Activated T-cell treated with anti-CD3 and anti-CD28 coated beads for 48 hours (primary cell): ENCODE measurements at places on chromosomes 4 and X.

DNA sequence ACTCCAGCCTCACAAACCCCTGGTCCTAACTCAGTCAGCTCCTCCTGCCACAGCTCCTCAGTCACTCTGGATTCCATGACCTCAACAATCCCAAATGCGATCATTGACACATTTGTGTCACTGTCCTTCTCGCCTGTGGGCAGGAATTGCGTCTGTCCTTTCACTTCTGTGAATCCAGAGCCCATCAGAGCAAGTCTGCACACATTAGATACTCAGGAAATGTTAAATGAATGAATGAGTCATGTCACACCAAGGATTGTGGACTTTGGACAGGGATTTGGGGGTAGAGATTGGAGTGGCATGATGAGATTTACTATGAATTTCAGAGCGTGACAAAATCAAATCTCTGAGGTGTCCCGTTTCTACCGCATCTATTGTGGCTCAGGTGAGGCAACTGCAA is 11.8 kb upstream of the CLDN24 start:
- DNase-seq: no peak

DNA sequence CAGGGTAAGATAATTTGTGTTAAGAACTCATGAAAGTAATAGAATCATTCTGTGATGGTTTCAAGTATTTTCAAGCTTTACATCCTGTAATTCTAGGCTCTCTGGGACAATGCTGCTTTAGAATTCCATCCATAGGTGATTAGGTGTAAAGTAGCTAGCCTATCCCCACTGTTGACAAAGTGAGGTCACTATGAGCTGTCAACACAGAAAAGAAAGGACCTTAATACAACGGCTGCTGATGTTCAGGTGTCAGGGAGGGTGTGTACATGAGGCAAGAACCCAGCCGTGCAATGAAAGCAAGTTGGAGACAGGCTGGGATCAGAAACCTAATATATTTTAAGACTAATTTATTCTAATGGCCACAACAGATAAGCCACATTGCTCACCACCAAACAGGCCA is 36.8 kb upstream of the SH3RF1 start:
- DNase-seq: no peak

DNA sequence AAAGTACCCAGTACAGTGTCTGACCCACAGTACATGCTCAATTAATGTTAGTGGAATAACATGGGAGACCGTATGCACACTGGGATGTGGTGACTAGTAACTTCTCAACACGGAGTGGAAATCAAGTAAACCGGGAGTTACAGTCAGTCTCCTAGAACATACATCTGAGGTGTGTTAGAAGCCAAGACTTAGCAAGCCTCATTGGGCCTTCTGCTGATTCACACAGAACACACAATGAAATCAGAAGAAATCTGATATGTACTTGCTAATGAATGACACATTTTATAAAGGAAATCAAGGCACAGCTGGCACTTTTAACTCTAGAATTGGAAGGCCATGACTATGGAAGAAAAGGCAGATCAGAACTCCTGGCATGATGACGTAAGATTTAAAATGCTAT is 13.0 kb downstream of the TRAPPC2 start:
- no peak for DNase-seq

- DNase-seq: no peak
Measured at GRCh38 chr4:15809466-15809865, 31.3 kb downstream of the CD38 start.

DNA sequence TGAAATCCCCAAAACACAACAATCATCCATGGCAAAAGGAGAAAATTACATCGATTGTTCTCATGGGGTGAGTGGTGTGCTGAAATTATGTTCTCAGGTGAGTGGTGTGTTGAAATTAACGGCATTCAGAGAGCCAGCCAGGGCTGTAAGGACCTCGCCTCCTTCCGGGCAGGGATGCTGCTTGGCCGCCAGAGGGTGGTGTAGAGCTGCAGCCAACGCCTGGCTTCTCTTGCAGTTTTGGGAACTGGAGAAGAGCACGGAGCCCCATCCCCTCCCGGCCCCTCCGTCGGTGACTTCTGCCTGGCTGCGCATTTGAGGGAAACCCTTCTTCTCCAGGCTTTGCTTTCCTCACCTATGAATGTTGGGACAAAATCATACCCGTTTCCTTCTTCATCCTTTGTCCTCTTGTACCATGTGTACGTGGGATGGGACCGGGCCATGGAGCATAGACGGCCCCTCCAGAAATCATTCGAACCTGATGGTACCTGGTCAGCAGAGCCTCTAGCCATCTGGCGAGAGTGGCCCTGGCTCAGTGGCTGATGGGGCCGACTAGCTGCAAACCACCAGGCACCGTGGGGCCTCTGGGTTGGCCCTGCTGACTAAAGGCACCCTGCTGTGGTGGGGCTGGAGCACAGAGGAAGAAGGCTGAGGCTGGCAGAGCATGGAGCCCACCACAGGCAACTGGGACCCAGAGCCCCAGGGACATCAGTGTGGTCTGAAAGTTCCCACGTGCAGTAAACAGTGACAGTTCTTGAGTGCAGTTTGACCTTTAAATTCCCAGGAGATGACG is 28.4 kb downstream of the TRMT44 start:
- DNase-seq: peak; percentile 49
